COR-L47 (cell line): ENCODE measurements at places on chromosomes 2 and 18.
A peak's percentile ranks its signal among the peaks of the same experiment; 100 is the strongest.

DNA sequence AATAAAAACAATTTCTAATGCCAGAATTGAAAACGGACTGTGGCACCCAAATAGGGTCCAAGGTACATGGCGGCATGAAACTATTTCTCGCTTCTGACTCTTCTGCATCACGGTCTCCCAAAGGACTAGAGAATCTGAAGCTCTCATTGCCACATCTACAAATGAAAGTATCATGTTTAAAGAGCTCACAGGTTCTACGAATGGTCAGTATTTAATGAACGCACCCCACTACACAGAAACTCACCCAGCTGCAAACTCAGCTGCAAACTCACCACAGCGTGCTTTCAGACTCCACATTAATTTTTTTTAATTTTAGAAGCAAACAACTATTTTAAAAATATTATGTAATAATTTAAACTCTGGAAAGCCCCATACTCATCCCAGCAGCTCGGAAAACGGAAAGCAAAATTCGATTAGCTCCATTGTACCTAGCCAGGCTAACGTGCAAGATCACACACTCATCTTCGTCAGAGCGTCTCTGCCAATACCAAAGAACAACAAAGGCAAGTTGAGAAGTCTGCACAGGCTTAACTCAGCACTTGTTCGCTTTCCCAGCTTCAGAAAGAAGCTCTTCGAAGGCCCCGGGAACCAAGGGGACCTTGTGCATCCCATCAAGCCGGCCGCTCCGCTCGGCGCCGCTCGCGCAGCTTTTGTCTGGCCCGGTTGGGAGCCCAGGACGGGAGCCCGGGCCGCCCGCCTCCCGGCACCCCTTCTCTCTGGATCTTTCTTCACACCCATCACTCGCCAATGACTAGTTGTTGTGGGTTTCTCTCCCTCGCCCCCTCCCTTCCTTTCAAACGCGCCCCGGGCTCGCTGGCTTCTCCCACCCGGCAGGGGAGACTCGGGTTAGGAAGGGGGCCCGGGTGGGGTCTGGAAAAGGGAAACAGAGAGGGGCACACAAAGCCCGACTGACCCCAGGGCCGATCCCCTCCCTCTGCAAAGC lies 785 bp downstream of the CLASP1 start:
- peak; percentile 22 for DNase-seq

DNA sequence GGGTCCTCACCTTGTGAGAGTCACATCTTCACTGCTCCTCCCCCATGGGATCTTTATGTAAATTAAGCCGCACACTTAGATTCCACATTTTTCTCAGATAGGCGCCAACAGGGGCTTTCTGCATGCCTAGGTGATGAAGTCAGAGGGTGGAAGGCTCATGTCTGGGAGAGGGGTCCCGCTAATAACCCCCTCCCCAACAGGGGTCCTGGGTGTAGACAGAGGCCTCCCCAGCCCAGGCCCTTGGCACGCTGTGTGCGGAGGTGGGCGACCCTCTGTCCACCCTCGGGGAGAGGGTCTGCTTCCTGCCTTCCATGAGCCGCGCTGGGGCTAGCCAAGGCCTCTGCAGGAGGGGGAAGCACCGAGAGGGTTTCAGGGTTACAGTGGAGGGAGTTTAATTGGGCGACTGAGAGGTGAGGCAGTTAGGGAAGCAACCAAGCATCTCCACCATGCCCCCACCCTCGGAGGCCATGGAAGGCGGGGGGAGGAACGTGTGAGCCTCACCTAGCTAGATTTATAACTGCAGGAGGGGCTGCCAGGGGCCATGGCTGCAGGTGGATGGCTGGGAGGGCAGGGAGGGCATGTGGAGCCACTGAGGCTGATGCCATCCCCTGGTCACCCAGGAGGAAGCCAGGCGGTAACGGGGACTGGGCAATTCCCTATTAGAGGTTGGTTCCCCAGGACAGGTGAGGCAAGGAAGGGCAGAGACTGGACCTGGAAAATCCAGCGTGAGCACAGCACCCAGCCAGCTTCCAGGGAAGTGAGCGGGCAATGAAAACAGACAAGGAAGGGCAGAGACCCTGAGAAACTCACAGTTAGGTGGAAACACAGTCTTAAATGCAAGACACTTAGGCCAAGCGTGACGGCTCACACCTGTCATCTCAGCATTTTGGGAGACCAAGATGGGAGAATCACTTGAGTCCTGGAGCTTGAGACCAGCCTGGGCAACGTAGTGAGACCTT lies 7.7 kb upstream of the PXDN start:
- DNase-seq: no peak

GRCh38 chr18:43303376-43303775 lies 26.1 kb upstream of the SYT4 start:
- no peak for DNase-seq

DNA sequence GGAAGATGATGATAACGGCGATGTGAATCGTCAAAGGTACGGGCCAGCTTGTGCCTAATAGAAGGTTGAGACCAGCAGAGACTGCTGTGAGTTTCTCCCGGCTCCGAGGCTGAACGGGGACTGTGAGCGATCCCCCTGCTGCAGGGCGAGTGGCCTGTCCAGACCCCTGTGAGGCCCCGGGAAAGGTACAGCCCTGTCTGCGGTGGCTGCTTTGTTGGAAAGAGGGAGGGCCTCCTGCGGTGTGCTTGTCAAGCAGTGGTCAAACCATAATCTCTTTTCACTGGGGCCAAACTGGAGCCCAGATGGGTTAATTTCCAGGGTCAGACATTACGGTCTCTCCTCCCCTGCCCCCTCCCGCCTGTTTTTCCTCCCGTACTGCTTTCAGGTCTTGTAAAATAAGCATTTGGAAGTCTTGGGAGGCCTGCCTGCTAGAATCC lies 3.0 kb downstream of the FZD7 start:
- DNase-seq: no peak

- DNase-seq: no peak
Observed at GRCh38 chr2:27245116-27245515, 17.7 kb downstream of the SLC30A3 start.

DNA sequence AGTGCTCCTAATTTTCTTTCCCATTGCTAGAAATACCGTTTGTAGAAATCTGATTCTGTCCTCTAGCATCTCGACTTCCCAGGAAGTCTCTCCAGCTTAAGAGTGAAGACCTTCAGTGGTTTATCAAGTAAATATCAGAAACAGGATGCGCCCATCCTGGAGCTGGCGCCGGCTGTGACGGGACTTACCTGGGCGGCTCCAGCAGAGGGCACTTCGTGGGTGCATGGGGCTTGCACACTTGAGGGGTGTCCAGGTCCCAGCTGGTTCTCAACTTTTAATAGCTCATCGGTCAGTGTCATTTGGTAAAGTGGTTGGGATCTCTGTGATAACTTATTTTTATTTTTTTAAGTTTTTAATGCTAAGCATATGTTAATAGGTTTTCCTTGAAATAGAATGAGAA lies 167.0 kb upstream of the TPO start:
- no peak for DNase-seq

DNA sequence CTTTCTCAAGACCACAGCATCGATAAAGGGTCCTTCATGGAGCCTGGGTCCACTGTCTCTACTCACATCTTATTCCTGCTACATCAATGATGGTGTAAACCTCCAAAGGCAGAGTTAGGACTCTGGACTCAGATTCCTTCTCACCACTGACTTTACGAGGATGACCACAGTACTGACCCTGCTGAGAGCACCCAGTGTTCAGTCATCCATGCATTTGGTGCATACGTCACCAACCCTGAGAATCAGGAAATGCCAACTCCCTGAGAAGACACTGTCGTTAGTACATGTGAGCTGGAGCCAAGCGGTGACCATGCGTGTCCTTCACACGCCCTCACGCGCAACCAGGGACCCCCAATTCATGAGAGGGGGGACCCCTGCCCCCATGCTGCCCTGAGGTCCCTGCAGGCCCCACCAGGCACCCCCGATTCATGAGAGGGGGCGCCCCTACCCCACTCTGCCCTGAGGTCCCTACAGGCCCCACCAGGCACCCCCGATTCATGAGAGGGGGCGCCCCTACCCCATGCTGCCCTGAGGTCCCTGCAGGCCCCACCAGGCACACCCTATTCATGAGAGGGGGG lies 178.4 kb upstream of the TPO start:
- DNase-seq: no peak

DNA sequence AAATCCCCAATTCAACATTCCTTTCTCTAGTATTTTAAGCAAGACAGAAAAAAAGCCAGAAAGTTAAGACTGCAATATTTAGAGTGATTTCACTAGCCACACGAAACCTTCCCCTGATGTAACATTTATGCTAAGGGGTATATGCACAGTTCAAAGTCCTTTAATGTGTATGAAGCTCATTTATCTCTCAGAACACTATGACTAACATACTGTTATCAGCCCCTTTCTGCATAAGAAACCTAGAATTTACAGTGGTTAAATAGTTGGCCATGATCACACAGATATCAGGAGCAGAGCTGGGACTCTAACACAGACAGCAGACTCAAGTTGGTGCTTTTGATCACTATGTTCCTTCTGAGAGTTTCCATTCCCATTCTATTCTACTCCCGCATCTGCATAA lies 185.5 kb downstream of the CDH2 start:
- DNase-seq: no peak

DNA sequence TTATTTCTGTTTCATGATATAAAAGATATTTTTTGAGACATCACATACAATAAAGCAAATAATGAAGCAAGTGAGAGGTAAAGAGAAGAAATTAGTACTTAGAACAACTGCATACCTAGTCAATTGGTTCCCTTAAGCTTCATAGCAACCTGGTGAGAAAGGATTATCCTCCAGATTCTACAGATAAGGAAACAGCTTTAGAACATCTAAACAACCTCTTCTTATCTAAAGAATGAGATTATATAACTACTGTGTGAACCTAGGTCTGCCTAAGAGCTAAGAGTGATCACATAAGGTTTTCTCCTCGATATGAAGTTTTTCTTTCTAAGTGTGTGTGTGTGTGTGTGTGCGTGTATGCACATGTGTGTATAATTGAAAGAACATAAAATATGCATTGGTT lies 265.1 kb downstream of the NOL4 start:
- no peak for DNase-seq

DNA sequence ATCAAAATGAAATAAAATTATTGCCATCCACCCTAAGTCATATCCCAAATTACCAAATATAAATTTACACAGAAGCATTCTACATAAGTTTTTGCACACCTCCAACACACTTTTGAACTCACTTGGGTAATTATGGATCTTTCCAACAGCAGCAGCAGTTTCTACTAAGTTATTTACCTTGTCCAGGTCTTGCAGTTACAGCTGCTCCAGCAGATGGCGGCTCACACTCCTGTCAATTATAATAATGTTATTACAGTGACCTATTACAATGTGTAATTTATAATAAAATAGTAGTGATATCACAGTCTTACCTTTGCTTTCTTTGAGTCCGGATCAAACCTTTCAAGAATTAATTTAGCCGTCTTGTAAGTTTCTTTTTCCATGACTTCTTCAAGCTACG lies 37.9 kb downstream of the LNPK start:
- peak; percentile 25 for DNase-seq

DNA sequence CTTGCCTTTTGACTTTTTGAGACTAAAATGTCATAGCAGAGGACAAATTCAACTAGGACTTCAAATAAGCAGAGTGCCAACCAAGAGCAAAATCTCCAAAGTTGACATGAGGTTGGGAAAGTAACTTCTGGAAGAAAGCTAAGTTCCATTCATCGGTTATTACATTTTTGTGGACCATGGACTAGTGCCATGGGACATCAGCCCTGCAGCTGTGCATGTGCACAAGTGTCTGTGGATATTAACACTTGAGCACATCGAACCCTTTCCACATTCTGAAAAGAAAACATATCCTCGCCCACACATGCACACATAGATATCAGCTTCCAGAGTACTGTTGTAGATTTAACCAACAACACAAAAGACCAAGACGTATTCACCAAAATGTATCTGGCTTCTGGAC lies 262.6 kb downstream of the NYAP2 start:
- no peak for DNase-seq

- no peak for DNase-seq
Observed at GRCh38 chr18:5717256-5717655, 173.5 kb upstream of the EPB41L3 start.

GRCh38 chr2:237418300-237418699 lies 4.3 kb upstream of the COL6A3 start:
- no peak for DNase-seq

GRCh38 chr2:204573221-204573620 lies 27.9 kb downstream of the PARD3B start:
- no peak for DNase-seq

- DNase-seq: no peak
Observed at GRCh38 chr18:58367425-58368140, 261.3 kb downstream of the ALPK2 start.

GRCh38 chr2:100935372-100935752 lies 66.7 kb upstream of the RPL31 start:
- DNase-seq: no peak

- no peak for DNase-seq
Observed at GRCh38 chr2:5763531-5763930, 71.3 kb downstream of the SOX11 start.

GRCh38 chr2:48066000-48066399 lies 159.7 kb upstream of the FBXO11 start:
- DNase-seq: no peak

GRCh38 chr2:60045456-60045855 lies 508.0 kb downstream of the BCL11A start:
- DNase-seq: no peak

- DNase-seq: no peak
Observed at GRCh38 chr2:46831051-46831868, 84.3 kb downstream of the MCFD2 start.

- peak; percentile 88 for DNase-seq
Observed at GRCh38 chr18:6607343-6607742, 122.2 kb upstream of the ARHGAP28 start.

DNA sequence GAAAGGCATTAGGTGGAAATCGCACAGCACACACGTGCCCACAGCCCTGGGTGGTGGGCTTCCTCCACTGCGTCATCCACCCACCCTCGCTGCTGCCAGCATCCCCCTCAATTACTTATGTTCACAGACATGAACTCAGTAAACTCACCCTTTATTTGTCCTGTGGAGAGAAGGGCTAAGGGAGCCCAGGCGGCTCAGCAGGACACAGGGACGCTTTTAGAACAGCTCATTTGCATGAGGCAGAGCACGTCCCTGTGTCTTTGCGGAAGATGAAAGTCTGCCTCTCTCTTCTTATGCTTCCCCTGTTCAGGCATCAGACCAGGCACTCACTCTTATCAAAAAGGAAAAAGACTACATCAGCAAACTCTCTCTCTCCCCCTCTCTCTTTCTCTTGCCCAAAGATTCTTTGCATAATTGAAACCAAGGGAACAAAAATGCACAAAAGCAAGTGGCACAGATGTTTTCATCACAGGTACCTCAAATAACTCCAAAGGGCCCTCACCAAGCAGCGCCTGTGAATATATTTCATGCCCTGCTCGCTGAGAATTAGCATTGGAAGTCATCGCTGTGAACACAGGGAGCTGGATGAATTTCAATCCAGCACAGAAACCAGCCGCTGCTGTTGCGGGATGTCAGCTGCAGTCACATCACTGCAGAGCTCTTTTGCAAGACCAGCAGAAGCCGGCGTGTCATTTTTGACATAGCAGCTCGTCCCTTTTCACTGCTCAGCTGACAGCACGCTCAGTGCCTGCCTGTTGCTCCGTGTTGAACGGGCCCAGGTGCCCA lies 376.3 kb upstream of the MYT1L start:
- DNase-seq: no peak

GRCh38 chr2:42193722-42194187 lies 24.6 kb downstream of the EML4 start:
- no peak for DNase-seq

GRCh38 chr2:30455114-30455738 lies 8.2 kb downstream of the LCLAT1 start:
- DNase-seq: no peak
